Activated CD4-positive, alpha-beta T cell treated with anti-CD3 and anti-CD28 coated beads, Interleukin-2, amount 10 ng/mL, durations not matched to agents 7 days and 5 days (primary cell): ENCODE measurements at places on chromosomes 6 and 20. TPM values are rescaled to one million over a fixed set of nuclear protein-coding genes. Genes with fewer than 3 reads are reported as not detected.

Gene SLC22A2
- not detected for total RNA-seq

Gene OPRL1
- total RNA-seq = 1.6 TPM

Gene OR12D3
- total RNA-seq = not detected

Gene BCAS1
- not detected for total RNA-seq

Gene CRISP3
- not detected for total RNA-seq

Gene ZNF391
- 2.0 TPM for total RNA-seq

Gene BMP2
- not detected for total RNA-seq

Gene MRPL18
- total RNA-seq = 65.5 TPM

Gene SOX12
- 6.0 TPM for total RNA-seq

Gene LY6G6C
- not detected for total RNA-seq

Gene GLYATL3
- total RNA-seq = not detected

Gene C6orf58
- not detected for total RNA-seq

Gene CYB5R4
- total RNA-seq = 27.3 TPM

Gene BCAS4
- total RNA-seq = 10.6 TPM

Gene TMEM244
- total RNA-seq = not detected

Gene NKX2-2
- not detected for total RNA-seq

Gene PLCB1
- total RNA-seq = 1.0 TPM

Gene BPHL
- 8.4 TPM for total RNA-seq

Gene MYMX
- total RNA-seq = not detected

Gene TINAG
- total RNA-seq = not detected

Gene KHDC1L
- 0.35 TPM for total RNA-seq

Gene VEGFA
- total RNA-seq = 23.7 TPM

Gene TNXB
- total RNA-seq = 6.7 TPM

Gene PTK6
- total RNA-seq = 0.71 TPM

Gene EEF1A2
- 0.12 TPM for total RNA-seq

Gene PRSS16
- 1.5 TPM for total RNA-seq

Gene TMEM74B
- not detected for total RNA-seq

Gene MACROD2
- total RNA-seq = not detected

Gene NFATC2
- 62.0 TPM for total RNA-seq

Gene C6orf163
- 2.0 TPM for total RNA-seq

Gene ARMH2
- total RNA-seq = 2.3 TPM

Gene PRL
- not detected for total RNA-seq

Gene HMGN4
- 93.0 TPM for total RNA-seq

Gene DNAH8
- total RNA-seq = 0.10 TPM

Gene TCP11
- total RNA-seq = not detected

Gene RIPOR2
- total RNA-seq = 287 TPM

Gene GSTA5
- not detected for total RNA-seq

Gene CLDN20
- not detected for total RNA-seq

Gene CCN6
- not detected for total RNA-seq

Gene WFDC2
- total RNA-seq = not detected

Gene FOXQ1
- total RNA-seq = not detected

Gene C2
- total RNA-seq = 0.57 TPM

Gene L3MBTL1
- total RNA-seq = 6.7 TPM

Gene HAO1
- not detected for total RNA-seq

Gene RIPK1
- 35.8 TPM for total RNA-seq

Gene TRAPPC3L
- total RNA-seq = not detected

Gene FOXC1
- not detected for total RNA-seq

Gene TPBG
- 0.35 TPM for total RNA-seq

Gene NR2E1
- not detected for total RNA-seq

Gene GPR6
- total RNA-seq = not detected

Gene SLX4IP
- total RNA-seq = 9.5 TPM

Gene LAMP5
- not detected for total RNA-seq

Gene TGM6
- total RNA-seq = not detected

Gene TRIM10
- total RNA-seq = not detected

Gene SSTR4
- not detected for total RNA-seq

Gene SPEF1
- 0.17 TPM for total RNA-seq

Gene RAET1E
- not detected for total RNA-seq
